ENCODE measurements at places on chromosomes 1 and 21. TPM values are rescaled to one million over a fixed set of nuclear protein-coding genes. Genes with fewer than 3 reads are reported as not detected.
A peak's percentile ranks its signal among the peaks of the same experiment; 100 is the strongest.

Gene BRDT
- not detected for polyA plus RNA-seq

Gene GABRD
- polyA plus RNA-seq: not detected

Gene SYT14
- polyA plus RNA-seq: not detected

Gene PLEKHN1
- polyA plus RNA-seq: 0.52 TPM

Gene TIE1
- 0.66 TPM for polyA plus RNA-seq

Gene EXO1
- polyA plus RNA-seq: 69.5 TPM

Gene IPP
- 5.6 TPM for polyA plus RNA-seq

Gene RAVER2
- 4.3 TPM for polyA plus RNA-seq

Gene MANEAL
- polyA plus RNA-seq: 1.00 TPM

Gene HCRTR1
- not detected for polyA plus RNA-seq

Gene MYOG
- not detected for polyA plus RNA-seq

Gene SLC44A5
- 3.2 TPM for polyA plus RNA-seq

Gene CADM3
- not detected for polyA plus RNA-seq

DNA sequence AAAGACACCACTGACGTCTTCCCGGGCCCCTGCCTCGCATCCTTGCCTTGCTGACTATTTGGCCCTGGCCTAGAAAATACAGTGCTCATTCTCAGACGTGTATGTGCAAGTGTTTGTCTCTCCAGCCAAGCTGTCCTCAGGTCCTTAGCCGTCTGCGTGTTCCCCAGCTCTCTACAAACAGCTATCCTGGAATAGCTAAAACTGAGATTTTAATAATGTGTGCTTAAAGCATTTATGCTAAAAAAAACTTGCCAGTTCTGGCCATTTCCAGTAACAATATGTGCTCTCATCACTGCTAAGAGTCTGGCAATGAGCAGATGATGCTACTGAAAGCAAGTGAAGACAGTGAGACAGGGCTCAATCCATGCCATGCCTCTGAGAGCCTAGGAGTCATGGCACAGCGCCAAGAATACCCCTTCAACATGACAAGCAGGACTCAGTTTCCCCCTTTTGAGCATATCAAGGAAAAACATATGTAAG lies 55.7 kb downstream of the IRF2BP2 start:
- no peak for DNase-seq

- peak; percentile 22 for DNase-seq
Observed at GRCh38 chr1:221667504-221667903, 74.4 kb downstream of the DUSP10 start.

GRCh38 chr1:209485167-209485566 lies 98.3 kb upstream of the CAMK1G start:
- no peak for DNase-seq

- DNase-seq: no peak
Observed at GRCh38 chr1:58905628-58906221, 121.9 kb upstream of the JUN start.

DNA sequence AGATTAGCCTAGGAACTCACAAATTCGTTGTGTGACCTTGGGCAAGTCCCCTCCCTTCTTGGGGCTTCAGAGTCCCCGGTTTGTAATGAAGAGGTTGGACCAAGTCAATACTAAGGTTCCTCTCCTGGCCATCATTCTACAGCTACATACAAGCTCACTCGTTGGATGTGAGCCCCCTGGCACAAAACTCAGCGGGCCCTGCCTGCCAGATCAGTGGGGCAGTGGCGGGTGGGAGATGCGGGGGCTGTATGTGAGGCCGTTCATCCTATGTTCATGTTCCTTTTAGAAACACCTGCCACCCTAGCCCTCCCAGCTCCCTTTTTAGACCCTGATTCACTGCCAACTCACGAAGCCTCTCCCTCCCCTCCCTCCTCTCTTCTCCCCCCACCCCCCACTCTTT lies 2.1 kb downstream of the DLGAP3 start:
- DNase-seq: no peak

- DNase-seq: peak; percentile 25
Observed at GRCh38 chr1:15279576-15280230, 32.7 kb downstream of the FHAD1 start.

DNA sequence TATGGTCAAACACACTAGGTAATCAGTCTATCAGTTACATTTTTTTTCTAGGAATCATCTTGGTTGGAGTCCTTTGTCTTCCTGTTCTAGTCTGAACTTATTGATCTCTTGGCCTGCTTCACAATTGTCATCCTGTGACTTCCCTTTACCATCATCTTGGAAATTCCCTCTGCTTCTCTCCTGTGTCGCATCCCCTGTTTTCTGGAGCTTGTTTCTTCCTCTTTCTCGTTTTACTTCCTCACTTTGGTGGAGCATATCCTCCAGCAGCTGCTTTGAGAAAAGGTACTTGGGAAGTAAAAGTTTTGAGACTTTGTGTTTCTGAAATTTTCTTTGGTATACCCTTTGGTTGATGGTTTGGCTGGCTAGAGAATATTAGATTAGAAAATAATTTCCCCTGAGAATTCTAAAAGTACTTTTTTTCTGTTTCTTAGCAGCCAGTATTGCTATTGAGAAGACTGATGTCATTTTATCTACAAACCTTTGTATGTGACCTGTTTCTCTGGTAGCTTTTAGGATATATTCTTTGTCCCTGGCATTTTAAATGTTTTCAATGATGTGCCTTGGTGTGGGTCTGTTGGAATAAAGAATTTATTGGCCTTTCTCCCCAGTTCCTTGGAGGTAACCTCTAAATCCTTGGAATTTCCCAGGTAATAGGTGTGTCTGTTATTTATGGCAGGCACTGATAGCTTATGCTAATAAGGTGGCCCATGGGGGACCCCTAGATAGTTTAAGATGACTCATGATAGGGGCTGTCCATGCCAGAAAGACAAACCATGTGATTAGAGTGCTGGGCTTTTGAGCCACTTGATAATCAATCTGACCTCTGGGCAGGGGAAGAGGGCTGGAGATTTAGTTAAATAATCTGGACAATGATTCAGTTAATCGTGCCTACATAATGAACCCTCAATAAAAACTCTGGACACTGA lies 6.1 kb upstream of the MYCL start:
- DNase-seq: no peak

- no peak for DNase-seq
Observed at GRCh38 chr21:28953247-28953646, 39.4 kb downstream of the LTN1 start.

DNA sequence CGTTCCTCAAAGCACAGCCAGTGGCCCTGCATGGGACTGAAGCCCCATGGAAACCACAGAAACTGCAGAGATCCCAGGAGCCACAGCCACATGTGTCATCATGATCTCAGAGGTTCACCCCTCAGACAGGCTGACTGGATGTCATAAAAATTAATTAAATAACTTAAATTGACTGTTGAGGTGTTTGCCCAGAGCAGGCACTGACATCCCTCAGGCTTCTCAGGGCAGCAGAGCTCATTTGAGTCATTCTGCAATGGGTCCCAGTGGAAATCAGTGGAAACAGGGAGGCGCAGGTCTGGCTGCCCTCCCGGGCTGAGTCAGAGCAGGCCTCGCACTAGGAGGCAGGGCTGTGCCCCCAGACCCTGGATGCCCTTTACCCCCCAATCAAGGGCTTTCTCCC lies 135.1 kb downstream of the CDC7 start:
- no peak for DNase-seq

DNA sequence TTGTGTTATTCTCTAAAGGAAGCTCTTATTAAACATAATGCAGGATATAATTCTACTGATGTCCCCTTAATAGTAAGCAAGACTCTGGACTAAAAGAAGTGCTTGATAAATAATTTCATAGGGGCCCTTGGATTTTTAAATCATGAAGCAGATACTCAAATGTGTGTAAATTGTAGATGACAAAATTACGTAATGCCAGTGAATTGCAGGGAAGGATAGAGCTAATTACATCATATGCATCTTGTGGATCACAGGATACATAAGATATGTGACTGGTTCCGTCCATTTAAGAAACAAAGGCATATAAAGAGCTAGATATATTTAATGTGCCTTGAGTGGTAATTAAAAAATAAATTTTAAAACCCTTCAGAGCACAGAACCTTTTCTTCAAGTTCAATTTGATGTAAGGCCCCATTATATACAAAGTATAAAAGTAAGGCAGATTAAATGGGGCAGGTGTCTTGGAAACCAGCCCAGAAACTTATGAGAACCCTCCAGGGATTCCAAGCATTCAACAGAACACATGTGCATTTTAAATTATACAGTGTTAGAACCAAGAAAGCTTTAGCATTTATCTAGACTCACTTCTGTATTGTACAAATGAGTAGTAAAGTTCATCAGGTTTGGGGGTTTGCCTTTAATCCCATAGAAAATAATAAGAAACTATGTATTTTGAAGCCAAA lies 190.4 kb downstream of the NCAM2 start:
- DNase-seq: no peak

GRCh38 chr1:233627376-233627775 lies 13.5 kb downstream of the KCNK1 start:
- no peak for DNase-seq
